Natural killer cell treated with Interleukin-12 subunit alpha and Interleukin-12 subunit beta and Interleukin-15 and Interleukin-18, amount 100 ng/mL, for 72 hours (primary cell): ENCODE measurements at places on chromosomes 1 and 21. TPM values are rescaled to one million over a fixed set of nuclear protein-coding genes. Genes with fewer than 3 reads are reported as not detected.

GRCh38 chr1:231203259-231204057 lies 37.6 kb upstream of the GNPAT start:
- no peak for DNase-seq

Gene MYOG
- not detected for total RNA-seq

Gene MCOLN2
- total RNA-seq = 117 TPM

- DNase-seq = no peak
Observed at GRCh38 chr1:179509384-179509783, 66.4 kb downstream of the NPHS2 start.

Gene CR2
- not detected for total RNA-seq

Gene FUBP1
- total RNA-seq = 181 TPM

DNA sequence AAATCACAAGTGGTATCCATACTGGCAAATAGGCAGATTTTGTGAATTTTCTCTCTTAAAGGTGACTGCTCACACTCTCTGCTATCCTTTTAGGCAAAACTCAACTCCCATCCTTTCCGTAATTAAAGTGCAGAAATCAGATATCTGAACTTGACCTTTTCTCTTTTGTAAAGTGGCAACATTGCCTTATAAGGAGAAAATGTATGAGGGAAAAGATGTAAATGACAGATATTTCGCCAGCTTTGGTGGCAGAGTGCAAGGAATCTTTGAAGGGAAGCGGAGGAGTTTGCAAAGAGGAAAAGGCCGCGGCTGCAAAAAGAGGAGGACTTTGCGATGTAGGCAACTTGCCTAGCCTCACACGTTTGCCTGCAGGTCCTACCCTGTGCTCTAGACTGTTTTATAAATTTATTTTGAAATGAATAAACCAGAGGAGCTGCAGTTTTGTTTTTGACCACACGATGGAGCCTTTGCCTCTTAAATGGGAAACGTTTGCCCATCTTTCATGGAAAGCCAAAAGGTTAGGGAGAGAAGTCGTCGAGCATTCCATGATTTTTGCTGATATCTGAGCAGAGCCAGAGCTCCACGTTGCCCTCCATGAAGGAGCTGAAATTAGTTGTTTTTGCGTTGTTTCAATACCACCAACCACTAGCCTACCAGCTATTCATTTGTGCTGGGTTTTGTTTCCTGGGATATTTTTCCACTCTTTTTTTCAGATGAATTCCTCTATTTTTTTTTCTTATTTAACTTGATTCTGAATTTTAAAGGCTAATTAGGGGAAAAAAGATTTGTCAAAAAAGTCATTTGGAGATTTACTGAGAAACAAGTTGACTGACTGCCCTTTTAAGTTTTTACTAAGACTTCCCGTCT lies 242.3 kb downstream of the LMX1A start:
- no peak for DNase-seq

GRCh38 chr1:193083365-193084088 lies 21.7 kb downstream of the GLRX2 start:
- no peak for DNase-seq

DNA sequence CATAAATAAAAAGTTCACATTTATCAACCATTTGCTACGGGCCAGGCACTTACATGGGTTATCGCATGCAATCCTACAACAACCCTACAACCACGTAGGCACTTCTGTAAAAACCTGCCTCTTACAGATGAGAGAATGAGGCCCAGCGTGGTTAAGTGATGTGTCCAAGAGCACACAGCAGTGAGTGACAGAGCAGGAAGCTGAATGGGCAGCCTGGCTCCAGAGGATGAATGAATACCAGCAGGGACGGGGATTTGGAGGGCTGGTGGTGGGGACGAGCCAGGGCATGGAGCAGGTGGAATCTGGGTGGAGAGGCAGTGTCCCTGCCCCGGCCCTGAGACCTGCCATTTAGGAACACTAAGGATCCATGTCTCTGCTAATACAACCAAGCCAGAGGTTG lies 35.5 kb downstream of the SYF2 start:
- no peak for DNase-seq

Gene KLF17
- not detected for total RNA-seq

DNA sequence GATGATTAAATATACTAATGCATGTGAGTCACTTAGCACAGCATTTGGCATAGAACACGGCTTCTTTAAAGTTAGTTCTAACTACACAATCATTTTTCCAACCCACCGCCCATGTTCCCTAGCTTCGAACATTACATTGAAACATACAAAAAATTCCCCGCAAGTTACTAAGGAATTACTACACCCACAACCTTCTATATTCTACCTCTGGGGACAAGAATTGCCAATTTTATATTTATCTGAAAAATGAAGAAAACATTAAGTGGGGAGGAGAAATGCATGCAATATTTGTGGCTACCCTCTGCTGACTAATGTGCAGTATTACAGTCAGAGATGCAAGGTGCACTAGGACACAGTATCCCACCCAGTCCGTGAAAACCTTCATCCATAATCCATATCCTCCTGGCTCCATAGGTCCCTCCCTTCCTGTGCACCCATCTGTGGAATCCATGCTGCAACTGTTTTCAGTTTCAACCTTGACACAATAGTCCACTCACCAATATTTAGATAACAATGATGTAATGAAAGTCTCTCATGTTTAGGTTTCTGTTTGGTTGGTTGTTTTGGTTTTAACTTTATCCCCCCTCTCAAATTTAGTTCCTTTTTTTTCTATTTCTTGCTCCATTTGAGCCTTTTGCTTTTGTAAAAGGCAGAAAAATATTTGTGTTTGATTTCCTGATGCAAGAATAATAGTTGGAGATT lies 31.6 kb downstream of the RGS5 start:
- DNase-seq = no peak

DNA sequence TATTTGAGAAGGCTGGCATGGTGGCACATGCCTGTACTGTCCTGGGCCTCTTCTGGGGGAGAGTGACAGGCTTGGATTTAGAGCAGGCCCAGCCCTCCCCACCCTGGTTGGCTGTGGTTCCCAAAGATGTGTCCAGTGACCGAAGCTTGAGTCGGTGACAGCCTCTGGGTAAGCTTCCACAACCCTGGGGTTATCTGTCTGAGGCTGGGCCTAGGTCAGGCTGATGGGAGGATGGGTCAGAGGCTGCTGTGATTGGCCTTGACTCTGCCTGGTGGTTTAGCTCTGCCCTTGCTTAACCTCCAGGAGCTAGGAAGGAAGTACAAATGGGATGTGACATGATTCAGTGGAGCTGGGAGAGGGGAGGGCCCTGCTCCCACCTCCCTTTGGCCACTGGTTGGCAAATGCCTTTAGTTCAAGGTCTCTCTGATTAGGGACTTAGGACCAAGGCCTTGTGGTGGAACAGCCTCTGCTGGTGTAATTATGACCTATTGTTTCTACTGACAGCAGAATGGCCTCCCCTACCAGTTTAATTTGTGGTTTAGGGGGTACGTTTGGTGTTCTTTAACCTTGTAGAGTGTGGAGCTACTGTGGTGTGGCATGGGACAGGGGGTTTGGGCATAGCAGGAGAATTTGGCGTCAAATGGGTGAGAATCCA lies 16.6 kb downstream of the NUDC start:
- no peak for DNase-seq

Gene NPHS2
- not detected for total RNA-seq

Gene RIPPLY3
- total RNA-seq = not detected

- DNase-seq = no peak
Observed at GRCh38 chr1:38376577-38376976, 330.0 kb upstream of the POU3F1 start.

DNA sequence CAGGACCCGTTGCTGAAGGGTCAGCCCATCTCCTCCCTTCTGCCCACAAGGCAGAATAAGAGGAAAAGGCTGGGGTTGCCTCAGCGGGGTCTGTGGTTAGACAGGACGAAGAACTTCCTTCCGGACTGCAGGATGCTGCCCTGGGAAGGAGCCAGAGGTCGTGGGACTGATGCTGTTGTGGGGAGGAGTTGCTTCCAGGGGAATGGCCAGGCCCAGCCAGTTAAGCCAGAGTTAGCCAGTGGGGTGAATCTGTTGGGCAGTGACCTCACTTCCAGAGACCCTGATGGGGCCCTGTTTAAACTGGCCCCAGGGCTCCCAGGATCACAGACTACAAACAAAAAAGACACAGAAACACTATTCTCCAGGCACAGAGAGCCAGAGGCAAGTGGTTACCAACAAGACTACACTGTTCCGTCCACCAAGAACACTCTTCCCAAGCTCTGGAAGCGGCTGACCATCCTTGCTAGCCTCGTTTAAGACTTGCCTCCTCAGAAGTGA lies 13.0 kb downstream of the FAM229A start:
- DNase-seq = no peak
